AG04450 (cell line): ENCODE measurements at places on chromosomes 1 and 21. TPM values are rescaled to one million over a fixed set of nuclear protein-coding genes. Genes with fewer than 3 reads are reported as not detected.

GRCh38 chr21:36120304-36120888 lies 14.5 kb upstream of the CBR3 start:
- DNase-seq: no peak

DNA sequence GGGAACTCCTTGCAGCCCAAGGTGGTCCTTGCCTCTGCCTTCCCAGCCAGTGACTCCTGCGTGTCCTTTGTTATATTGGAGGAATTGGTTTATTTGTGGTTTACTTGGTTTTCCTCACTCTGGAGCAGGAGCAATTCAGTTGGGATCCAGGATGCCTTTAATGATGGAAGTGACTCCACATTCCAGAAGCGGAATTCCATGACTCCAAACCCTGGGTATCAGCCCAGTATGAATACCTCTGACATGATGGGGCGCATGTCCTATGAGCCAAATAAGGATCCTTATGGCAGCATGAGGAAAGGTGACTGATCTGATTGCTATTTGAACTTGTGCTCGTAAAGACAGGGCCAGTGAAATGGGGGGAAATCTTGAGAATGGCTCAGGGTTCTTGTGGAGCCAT lies 15.1 kb upstream of the PIGV start:
- peak; percentile 93 for DNase-seq

- DNase-seq: no peak
These were observed 89.0 kb downstream of the URB2 start for GRCh38 chr1:229714964-229715603.

DNA sequence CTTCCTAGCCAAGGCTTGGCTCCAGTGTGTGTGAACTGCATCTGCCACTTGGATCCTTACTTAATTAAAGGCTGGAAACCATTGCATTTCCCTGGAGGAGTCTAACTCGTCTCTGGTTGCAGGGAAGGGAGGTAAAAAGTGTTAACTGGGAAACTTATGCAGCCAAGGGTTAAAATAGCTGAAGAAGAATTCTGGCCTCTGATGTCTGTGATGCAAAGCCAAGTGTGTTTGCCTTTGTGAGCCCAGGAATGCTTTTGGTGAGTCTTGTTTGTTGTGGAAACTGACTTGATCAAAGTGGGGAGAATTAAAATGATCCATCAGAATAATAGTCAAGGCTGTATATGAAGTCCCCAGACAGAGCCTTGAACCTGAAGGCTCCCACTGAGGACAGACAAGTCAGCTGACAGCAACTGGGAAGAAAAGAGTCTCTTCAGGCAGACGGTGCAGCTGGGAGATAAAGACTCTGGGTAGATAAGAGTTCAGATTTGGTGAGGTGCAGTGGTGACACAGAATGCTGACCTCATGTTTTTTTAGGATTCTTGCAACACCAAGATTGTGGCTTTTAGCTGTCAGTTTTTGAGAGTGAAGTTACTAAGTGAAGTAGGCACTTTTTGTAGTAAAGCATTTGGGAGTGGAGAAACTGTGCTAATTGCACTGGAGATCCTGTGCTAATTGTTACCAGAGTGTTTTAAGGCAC lies 59.5 kb upstream of the WLS start:
- no peak for DNase-seq

Gene TFF2
- polyA plus RNA-seq: not detected in 2 replicates

Gene KIAA1614
- 3.6 and 4.0 TPM in 2 replicates for polyA plus RNA-seq

Gene FCGR2B
- not detected in 2 replicates for polyA plus RNA-seq

Gene VAV3
- polyA plus RNA-seq: 0.02 TPM in 1 of 2 replicates, not detected in the other

DNA sequence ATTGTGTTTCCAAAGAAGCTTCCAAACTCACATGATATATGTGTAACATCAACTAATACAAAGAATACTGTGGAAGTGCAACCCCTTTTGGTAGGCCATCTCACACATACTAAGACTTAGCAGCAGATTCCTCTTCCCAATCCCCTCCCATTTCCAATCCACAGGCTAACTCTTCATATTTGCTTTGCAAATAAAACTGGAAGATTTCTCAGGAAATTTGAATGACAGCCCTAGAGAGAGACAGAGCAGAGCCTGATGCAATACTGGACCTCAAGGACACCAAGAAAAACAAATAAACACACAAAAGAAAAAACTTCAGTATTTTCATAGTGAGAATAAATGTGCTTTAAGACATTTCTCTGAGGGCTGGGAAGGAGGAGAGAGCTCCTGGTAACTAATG lies 190.2 kb upstream of the BRINP3 start:
- DNase-seq: no peak

- DNase-seq: no peak
These were observed 43.1 kb downstream of the CASZ1 start for GRCh38 chr1:10753299-10753698.

GRCh38 chr1:40132383-40133311 lies 28.5 kb upstream of the RLF start:
- DNase-seq: no peak

Gene KRTAP13-2
- polyA plus RNA-seq: not detected in 2 replicates

- DNase-seq: no peak
These were observed 150.5 kb downstream of the PCBP3 start for GRCh38 chr21:45794027-45794426.

Gene ATP1A4
- not detected in 2 replicates for polyA plus RNA-seq

GRCh38 chr1:179870870-179871269 lies 6.7 kb downstream of the TOR1AIP2 start:
- DNase-seq: no peak

Gene IFNLR1
- not detected in 2 replicates for polyA plus RNA-seq

DNA sequence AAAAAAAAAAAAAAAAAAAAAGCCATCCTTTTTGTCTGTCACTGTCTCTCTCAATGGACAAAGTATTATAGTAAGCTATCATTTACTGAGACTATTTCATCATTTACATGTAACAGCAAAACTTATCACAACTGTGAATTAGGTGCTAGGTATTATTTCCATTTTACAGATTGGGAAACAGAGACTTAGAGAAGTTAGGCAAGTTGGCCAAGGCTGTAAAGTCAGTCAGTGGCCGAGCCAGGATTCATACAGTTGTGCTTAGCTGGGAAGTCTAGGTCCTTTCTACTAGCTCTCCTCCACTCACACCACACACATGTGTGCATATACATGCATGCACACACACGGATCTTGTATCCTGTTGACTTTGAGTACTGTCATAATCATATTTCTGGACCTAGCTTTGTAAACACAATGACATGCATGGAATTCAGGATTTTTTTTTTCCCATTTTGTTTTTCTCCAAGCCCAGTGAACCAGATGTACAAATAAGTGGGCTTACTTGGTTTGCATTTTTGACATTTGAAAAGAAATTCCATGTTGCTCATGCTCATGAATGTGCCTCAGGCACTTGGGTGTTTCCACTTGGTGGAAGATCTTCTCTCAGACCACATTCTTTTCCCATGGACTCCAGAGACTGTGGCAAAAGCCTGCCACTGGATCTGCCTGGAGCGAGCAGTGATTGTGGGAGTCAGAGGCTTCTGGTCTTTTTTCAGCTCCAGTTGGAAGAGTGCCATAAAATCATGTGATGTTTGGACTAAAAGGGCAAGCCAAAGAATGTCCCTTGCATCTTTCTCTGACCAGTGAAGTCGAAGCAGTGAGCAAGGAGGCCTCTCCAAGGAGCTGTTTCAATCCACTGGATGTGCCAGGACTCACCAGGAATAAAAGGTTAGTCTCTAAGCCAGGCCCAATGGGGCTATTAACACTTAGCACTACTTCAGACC lies 61.7 kb upstream of the DNAJC6 start:
- no peak for DNase-seq

- no peak for DNase-seq
These were observed 200.9 kb upstream of the IVNS1ABP start for GRCh38 chr1:185517808-185518419.

DNA sequence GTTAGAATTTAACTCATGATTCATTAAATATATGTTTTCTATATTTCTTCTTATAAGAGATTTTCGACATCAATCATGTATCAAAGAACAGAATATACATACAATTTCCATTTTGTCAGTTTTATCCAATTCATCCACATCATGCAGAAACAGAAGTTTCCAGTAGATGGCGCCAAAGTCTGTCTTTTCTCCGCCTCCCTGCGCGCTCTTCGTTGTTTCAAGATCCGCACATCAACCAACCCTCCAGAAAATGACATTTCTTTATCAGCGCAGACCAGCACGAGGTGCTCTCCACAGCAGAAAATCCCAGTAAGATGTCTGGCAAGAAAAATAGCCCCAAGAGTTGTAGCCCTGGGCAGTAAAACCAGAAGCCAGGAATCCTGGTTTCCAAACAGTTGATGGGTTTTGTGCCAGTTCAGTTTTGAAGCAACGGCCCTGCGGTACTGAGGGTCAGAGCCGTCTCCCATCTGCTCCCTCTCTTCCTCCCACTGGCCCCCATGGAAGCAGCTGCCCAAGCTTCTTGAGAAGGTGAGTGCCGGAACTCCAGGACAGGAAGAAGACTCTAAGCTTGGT lies 38.6 kb upstream of the GPR137B start:
- no peak for DNase-seq

- DNase-seq: no peak
These were observed 14.4 kb downstream of the PLOD1 start for GRCh38 chr1:11948822-11949458.

Gene RHD
- polyA plus RNA-seq: not detected in 2 replicates

GRCh38 chr1:42807056-42807668 lies 9.8 kb upstream of the ERMAP start:
- DNase-seq: no peak

- DNase-seq: no peak
These were observed 204.8 kb downstream of the SMYD3 start for GRCh38 chr1:246302251-246302625.

DNA sequence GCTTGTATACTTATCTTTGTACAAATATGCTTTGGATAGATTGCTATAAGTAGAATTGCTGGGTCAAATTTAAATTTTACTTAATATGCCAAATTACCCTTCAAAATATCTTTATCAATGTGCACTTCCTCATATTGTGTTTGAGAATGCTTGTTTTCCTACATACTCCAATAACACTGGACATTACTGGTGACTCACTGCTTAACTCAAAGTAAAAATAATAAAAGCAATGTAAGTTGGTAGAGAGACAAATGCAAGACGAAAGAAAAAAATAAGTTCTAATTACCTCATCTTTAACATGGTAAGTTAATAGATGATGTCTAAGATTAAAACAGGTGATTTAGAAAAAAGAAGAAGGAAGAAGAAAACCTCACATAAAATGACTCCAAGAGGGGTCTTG lies 7.9 kb upstream of the SH3GLB1 start:
- no peak for DNase-seq

- no peak for DNase-seq
These were observed 687 bp downstream of the TGFBR3 start for GRCh38 chr1:91885213-91885715.

DNA sequence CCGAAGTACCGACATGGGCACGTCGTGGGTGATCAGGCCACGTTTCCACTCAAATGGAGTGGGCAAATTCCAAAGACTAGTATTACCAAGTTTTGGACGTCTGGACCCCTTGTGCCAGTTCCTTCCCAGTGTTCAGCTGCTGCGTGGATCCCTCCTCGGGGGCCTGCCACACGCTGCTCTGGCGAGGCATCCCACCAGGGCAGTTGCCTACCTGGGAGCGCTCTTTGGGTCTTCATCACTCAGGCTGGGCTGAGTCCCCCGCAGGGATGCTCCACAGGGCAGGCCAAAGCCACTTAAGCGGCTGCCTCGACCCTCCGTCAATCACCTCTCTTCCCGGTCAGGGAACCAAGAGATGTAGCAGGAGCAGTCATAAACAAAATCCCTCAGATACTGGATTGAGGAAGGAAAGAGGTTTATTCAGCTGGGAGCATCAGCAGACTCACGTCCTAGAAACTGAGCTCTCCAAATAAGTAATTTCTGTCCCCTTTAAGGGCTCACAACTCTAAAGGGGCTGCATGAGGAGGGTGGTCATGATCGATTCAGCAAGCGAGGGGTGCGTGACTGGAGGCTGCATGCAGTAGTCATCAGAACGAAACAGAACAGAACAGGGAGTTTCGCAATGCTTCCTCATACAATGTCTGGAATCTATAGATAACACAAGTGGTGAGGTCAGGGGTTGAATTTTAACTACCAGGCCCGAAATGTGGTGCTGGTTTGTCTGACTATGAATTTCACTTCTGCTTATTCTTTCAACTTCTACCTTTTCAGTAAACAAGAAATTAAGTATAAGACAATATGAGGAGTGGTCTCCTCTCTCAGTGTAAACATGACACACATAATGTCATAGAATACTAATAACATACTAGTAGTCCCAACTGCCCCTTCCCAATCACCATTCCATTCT lies 998.6 kb upstream of the NCAM2 start:
- DNase-seq: no peak

GRCh38 chr1:9663257-9663656 lies 11.7 kb downstream of the PIK3CD start:
- DNase-seq: no peak

Gene HAO2
- polyA plus RNA-seq: not detected in 2 replicates

- DNase-seq: no peak
These were observed 31.4 kb upstream of the COL6A1 start for GRCh38 chr21:45949928-45950739.

Gene TOE1
- 8.1 and 10.1 TPM in 2 replicates for polyA plus RNA-seq

DNA sequence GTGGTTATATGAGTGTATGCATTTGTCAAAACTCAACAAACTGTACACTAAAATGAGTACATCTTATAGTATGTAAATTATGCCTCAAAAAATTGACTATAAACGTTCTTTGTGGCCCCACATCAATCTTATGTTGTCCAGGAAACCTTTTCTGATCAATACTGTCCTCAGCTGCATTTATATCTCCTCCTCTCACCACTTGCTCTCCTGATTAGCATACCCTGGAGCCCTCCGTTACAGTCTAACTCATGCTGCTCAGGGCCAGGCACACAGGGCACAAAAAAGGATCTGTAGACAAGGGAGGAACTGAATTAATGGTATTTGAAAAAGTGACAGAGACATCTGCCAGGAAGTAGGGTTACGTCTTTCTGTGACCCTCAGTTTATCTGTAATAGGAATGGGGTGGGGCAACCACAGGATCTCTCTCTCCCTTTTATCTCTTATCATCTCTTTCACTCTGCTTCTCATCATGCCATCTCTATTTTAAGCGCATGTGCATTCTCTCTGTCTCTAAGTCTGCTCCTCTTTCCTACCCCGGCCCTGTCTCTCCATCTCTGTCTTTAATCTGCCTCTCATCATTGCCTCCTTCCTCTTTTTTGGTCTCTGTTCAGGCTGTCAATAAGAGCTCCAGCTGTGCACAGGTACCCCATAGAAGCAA lies 7.0 kb upstream of the TAL1 start:
- no peak for DNase-seq

DNA sequence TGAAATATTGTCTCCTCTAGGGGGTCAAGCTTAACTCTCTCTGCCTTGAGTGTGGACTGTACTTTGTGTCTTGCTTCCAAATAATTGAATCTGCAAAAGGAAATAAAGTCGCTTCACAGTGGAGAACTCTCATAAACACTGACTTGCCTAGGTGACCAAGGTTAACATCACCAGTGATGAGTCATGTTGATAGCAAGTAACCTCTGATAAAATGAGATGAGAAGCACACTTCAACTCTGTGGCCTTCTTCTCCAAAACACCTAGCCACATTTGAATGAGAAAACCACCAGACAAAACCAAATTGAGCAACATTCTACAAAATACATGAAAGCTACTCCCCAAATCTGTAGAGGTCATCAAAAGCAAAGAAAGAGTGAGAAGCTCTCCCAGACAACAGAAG lies 37.6 kb downstream of the PDE4B start:
- no peak for DNase-seq

- DNase-seq: no peak
These were observed 124.5 kb upstream of the DPYD start for GRCh38 chr1:98045211-98045766.

GRCh38 chr1:84847253-84848250 lies 45.5 kb downstream of the LPAR3 start:
- peak; percentile 89 for DNase-seq

Gene SPAG17
- 0.07 TPM in 1 of 2 replicates, not detected in the other for polyA plus RNA-seq

GRCh38 chr1:25617625-25618432 lies 1.2 kb downstream of the MAN1C1 start:
- DNase-seq: no peak
